CD4-positive, alpha-beta T cell treated with Interleukin-12 subunit alpha and Interleukin-12 subunit beta, for 1 hour (primary cell): ENCODE measurements at places on chromosomes 2 and 18.

GRCh38 chr2:238487652-238488346 lies 61.1 kb downstream of the ASB1 start:
- DNase-seq, result no peak

- DNase-seq, result no peak
Measured at GRCh38 chr2:45134726-45135125, 125.5 kb upstream of the SIX2 start.

DNA sequence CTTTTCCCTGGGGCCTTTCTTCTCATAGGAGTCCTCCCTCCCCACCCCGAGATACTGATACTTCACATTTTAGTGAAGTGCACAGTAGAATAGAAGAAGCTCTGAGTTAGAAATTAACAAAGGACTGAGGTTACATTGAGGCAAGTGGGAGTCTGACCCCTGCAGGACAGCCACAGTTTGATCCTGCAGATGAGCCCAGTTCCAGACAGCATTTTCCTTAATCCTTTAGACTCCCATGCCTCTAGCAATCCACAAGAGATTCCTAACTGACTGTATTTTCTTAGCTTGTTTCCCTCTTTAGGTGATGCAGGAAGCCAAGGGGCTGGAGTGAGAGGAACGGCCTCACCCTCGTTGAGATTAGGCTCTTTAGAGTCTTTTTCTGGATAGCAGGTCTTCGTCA lies 204.0 kb downstream of the CYRIA start:
- no peak for DNase-seq

DNA sequence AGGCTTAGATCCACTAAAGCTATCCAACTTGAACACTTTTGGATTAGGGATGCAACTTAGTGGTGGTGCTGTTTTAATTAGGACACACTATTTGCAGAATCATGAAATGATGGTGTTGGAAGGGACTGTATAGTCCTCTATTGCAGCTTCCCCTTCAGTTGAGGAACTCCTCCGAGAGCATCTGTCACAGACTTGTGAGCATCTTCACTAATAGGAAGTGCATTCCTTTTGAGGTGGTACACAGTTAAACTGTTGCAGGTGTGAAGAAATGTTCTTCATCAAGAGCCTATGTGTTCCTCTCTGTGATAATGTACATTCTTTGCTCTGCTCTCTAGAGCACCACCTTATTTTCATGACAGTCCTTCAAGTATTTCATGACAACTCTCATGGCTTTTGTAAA lies 197.4 kb downstream of the CAMKMT start:
- no peak for DNase-seq

- DNase-seq, result no peak
Measured at GRCh38 chr18:71505526-71505925, 1038.6 kb downstream of the CBLN2 start.

DNA sequence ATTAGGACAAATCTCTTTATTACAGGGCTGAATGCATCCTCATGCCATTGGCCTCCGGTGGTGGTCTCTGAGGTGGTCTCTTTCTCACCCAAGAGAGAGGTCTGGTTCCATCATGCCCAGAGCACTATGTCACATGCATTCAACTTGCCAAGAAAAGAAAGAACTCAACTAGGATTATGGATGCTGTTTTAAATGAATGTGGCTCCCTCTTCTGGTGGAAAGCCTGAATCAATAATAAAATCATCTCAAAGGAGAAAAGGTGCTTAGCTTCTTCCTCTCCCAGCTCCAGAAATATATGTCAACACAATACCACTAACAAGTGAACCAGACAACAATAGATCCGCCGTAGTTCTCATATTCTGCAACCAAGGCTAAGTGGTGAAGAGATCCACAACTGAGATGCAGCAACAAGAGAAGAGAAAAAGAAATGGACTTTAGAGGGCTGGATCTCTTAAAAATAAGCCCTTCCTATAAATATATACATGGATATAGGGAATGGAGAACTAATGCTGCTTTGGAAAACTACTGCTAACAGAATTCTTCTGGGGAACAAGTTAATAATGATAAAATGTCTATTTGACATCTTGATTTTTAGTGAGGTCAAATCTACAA lies 396.8 kb downstream of the NCKAP5 start:
- no peak for DNase-seq

DNA sequence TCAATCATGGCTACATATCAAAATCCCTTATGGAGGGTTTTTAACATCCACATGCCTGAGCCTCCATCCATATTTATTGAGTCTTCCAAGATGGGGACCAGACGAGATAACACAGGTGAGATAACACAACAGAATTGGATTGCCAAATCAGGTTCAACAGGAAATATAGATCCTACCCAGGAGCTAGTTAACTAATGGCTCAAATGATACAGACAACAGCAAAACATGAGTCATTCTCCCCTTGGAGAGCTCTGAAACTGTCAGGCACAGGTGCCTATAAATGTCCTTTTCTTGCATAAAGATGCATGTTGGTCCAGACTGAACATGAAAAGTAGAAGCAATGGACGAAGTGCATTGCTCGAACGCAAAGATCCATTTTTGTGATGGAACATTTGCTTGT lies 202.2 kb downstream of the CDH20 start:
- no peak for DNase-seq

DNA sequence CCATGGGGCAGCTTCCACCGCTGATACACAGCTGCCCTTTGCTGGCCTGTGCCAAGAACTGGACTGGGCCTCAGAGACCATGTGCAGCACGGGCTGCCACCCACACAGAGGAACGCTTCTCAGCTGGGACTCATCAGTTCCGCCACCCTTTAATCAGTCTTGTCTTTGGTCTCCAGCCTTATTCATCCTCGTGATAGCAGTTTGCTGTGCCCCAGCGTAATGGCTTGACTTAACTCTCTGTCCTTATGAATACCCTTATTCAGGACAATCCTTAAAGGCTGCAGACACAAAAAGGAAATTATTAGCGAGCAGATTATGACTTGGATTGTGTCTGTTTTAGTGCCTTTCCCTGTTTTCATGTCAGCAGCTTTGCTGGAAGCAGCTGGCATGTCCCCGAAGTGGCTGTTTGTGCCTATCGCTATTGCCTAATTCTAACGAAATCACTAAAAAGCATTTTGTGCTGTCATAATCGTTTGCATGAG lies 108.9 kb upstream of the DAPL1 start:
- DNase-seq, result no peak

- no peak for DNase-seq
Measured at GRCh38 chr18:73861771-73862170, 285.9 kb downstream of the FBXO15 start.

GRCh38 chr2:28446531-28446930 lies 49.3 kb upstream of the PLB1 start:
- no peak for DNase-seq

- no peak for DNase-seq
Measured at GRCh38 chr2:188746727-188747126, 227.4 kb upstream of the COL3A1 start.

GRCh38 chr2:177989029-177989885 lies 83.3 kb downstream of the PDE11A start:
- no peak for DNase-seq

GRCh38 chr2:64786343-64787018 lies 132.8 kb upstream of the SERTAD2 start:
- DNase-seq, result no peak

DNA sequence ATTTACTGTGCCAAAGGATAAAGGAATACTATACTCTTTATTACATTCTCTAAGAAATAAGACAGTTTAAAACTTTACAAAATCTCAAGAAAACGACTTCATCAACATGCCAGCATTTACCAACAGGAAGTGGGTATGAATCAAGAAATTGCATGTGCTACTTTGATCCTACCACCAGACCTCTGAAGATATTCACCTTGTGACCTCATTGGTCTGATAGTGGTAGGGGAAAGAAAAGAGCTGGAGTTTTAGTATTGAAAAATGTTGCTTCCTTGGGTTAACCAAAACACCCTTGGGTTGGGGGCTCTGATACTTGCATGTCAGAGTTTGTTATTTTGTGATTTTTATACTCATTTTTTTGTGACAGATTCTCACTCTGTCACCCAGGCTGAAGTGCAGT lies 84.1 kb upstream of the LPIN2 start:
- DNase-seq, result peak; percentile 45

DNA sequence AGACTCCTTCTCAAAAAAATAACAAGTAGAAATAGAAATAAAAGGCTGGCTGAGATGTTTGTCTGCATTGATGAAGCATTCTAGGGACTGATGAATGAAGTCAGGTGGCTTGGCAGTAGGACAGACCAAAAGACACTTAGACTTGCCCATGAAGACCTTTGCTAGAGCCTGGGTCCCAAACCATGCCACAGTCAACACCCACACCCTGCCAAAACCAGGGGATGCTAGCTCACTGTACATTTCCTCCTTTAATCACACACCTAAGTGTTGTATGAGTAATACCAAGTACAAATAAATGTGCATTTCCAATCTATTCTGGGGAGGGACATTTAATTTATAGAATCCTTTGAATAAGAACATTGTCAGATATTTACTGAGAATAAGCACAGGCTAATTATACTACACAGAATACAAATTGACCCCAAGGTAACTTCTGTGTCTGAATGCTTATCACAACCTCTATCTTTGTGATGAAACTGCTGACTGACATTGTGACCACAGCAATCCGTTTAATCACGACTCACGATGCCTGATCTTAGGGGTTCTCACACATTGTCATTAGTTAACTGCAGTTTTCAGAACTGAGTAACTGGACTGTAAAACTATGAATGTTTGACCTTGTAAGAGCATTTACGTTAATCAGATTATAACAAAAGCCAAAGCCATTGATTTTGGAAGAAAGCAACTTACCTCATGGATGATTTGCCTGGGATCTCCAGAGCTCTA lies 10.5 kb upstream of the NOL10 start:
- DNase-seq, result no peak

DNA sequence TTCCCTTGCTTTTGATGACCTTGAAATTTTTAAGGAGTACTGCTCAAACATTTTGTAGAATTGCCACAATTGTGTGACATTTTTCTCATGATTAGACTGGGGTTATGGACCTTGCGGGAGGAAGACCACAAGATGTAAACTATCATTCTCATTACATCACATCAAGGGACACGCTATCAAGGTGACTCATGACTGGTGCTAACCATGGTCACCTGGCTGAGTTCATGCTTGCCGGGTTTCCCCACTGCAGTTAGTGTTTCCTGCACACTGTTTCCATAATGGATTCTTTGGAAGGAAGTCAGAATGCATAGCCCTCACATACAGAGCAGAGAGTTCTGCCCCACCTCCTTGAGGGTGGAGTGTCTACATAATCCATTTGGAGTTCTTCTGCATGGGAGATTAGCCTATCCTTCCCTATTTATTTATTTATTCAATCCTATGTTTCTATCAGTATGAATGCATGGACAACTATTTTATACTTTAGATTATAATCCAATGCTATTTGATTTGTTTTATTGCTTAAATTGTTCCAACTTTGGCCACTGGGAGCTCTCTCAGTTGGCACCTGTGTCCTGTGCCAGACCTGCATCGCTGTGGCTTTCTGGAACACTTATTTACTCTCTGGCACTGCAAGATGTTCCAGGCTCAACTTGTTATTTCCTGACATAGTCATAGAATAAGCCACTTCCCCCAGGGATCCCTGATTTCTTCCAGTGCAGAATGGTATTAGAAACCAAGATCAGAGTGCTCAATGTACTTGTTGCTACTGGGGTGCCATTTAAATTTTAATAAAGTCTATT lies 6.0 kb downstream of the MC2R start:
- DNase-seq, result no peak

- DNase-seq, result no peak
Measured at GRCh38 chr18:55821219-55821618, 233.2 kb upstream of the TCF4 start.

DNA sequence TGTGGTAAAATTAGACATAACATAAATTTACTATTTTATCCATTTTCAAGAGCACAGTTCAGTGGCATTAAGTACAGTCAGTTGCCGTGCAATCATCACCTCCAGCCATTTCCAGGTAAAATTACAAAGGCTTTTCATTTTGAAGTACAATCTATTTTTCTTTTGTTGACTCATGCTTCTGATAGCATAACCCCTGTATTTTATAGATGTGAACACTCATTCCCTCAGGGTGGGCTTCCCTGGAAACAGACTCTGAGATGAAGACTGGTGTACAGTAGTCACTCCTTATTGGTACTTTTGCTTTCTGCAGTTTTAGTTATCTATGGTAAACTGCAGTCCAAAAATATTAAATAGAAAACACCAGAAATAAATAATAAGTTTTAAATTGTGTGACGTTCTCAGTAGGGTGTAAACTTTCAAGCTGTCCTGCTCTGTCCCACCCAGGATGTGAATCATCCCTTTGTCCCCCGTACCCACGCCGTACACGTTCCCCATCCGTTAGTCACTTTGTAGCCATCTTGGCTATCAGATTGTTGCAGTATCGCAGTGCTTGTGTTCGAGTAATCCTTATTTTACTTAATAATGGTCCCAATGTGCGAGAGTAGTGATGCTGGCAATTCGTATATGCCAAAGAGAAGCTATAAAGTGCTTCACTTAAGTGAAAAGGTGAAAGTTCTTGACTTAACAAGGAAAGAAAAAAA lies 41.1 kb upstream of the NAB1 start:
- DNase-seq, result no peak

GRCh38 chr2:133062931-133063665 lies 393.1 kb upstream of the LYPD1 start:
- no peak for DNase-seq

GRCh38 chr18:55442561-55442960 lies 145.4 kb downstream of the TCF4 start:
- DNase-seq, result no peak

GRCh38 chr18:48991319-48991660 lies 40.5 kb upstream of the SMAD7 start:
- no peak for DNase-seq

DNA sequence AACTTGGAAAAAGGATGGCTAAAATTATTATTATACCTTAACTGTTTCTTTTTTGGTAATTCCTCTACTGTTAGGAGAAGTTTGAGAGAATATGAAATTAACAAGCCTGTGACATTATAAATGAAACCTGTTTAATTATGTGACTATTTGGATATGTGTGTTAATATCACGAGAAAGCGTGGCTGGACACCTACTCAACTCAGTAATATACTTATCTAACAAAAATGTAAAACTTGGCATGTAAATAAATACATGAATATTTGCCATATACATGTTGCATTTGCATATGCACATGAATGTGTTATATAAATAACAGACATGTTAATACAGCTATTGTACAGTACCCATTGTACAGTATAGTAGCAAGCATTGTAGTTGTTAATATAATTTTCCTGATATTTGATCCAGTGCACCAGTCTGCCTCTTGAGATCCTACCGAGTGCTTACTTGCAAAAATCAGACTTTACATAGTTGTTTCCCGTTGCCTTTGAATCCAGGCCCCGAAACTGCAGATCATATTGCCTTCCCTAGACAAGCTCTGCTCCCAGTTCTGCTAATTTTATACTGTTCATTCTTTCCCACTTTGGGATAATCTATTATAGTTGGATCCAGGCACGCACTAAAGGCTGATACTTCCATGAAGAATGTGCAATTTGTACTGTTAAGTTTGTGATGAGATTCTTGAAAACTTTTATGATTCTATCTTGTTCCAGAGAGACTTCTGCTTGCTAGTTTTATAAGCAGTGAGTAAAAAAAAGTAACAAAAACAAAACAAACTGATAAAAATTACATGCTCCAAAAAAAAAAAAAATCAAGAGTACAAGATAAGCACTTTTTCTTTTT lies 395.6 kb downstream of the ARHGAP15 start:
- DNase-seq, result no peak

GRCh38 chr2:235498541-235498940 lies 4.7 kb downstream of the AGAP1 start:
- DNase-seq, result no peak
